Left forelimb (tissue), 1 donor: ENCODE measurements at places on chromosomes 1 and 21.

GRCh38 chr1:226082959-226083301 lies 20.4 kb downstream of the H3-3A start:
- peak; percentile 72 for DNase-seq

GRCh38 chr1:109060707-109061106 lies 15.1 kb downstream of the TAF13 start:
- no peak for DNase-seq

DNA sequence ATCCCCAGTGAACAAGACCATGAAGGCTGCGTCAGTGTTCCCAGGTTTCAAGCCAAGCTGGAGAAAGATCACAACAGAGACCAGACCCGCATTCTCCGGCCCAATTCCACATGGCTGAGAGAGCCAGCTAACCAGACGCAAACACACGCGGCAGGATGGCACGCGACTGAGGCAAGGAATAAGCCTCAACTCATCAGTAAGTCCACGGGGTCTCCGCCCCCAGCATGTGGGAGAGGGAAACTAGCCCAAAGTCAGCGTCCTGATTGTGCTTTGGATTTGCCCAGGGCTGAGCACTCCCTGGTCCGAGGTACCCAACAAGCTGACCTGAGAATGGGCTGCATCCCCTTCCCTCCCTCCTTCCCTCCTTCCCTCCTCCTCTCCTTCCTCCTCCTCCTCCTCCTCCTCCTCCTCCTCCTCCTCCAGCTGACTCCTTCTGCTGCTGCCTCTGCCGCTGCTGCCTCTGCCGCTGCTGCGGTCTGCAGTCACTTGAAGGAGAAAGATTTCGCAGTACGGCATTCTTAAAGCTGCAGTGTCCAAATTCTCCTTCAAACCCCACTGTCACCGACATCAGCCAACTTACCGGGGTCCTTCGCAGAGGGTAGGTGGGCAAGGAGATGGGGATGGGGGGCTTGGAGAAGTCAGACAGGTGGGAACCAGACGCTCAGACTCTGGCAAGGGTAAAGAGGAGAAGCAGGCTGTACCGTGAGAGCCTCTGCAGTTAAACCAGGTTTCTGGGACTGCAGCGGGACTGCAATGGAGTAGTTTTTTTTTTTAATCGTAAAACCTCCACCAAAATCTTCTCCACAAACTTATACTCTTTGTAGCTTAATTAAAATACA lies 33.0 kb upstream of the H6PD start:
- no peak for DNase-seq

DNA sequence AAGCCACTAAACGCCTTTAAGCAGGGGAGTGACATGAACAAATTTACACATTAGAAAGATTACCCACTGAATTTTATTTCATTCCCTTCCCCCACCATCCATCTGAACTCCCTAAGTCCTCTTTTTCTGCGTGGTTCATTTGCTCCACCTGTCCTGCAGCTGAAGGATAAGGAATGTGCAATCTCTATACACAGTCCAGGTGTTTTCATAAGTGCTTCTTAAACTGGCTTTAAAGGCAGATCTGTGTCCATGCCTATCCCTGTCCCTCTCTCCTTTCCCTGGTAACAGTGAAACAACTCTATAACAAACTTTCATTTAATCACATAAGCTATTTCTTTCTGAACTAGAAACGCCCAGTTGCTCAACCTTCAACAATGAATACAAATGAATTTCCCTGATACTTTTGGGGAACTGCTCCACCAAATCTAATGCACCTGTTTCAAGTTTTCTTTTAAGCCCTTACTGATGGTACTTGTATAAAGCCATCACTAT lies 8.4 kb downstream of the GSTM3 start:
- no peak for DNase-seq

- peak; percentile 65 for DNase-seq
These were observed 509 bp downstream of the PIK3R3 start for GRCh38 chr1:46131712-46132528.

GRCh38 chr1:117650840-117651568 lies 45.2 kb downstream of the TENT5C start:
- DNase-seq: no peak

- no peak for DNase-seq
These were observed 17.3 kb upstream of the ADARB1 start for GRCh38 chr21:45056917-45057560.

DNA sequence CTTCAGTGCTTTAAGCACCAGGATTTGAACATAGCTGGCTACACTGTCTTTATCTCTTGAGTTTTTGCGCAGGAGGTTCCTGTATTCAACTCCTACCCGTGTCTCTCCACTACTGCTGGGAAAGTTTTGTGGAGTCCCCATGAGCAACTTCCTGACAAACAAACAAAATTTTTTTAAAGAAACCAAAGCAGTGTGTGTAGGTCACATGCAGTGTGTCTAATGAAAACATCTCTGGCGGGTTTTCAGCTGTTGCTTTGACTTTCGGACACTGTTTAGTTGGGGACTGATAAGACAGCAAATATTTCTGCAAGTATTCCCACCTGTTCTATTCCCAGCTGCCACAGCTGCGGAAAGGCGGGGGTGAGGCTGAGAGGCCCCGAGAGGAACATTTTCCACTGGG lies 2.0 kb downstream of the PSEN2 start:
- DNase-seq: no peak

DNA sequence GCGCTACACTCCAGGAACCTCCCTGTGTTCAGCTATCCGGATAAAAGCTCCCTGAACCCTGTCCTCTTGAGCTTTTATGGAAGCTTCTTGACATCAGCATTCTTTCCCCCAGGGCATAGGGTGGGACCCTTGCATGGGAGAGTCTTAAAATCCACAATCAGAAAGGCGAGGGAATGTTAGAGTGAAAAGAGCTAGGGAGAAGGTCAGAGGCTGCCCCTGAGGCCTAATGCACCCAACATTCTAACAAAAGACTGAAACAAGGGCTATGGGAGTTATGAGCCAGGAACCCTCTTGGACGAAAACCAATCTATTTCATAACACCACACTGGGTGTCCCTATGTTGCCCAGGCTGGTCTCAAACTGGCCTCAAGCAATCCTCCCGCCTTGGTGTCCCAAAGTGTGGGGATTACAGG lies 36.7 kb downstream of the NEK2 start:
- DNase-seq: no peak
